ENCODE measurements at places on chromosomes 6 and 20.

GRCh38 chr6:135993361-135993760 is 141.9 kb downstream of the PDE7B start:
- DNase-seq = no peak

DNA sequence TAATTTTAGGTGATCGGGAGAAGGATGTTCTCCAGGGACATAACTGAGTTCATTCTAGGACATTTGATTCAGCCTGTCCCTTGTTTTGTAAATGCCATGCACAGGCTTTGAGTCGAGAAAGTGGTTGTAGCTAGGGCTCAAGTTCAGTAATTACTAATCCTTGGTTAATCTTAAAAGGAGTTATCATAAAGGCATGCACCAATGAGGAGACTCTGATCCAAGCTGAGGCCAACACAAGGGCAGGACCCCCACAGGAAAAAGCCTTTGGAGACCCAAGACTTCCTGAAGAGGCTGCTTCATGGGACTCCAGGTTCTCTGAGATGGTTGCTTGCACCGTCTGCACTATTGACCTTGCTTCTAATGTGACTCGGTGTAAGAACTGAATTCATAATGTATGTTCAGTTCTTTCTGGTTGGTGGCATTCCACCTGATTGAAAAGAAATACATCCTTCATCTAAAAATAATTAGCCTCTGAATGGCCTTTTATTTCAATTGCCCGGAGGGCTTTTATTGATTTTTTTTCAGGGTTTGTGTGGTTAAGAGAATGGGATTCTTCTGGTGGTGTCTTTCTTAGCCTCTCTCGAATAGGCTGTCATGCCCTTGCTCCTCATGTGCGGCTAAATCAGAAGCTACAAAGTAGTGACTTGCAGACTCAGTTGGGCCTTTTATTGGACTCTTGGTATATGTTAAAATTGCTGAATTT is 201.7 kb upstream of the PLCB4 start:
- no peak for DNase-seq

DNA sequence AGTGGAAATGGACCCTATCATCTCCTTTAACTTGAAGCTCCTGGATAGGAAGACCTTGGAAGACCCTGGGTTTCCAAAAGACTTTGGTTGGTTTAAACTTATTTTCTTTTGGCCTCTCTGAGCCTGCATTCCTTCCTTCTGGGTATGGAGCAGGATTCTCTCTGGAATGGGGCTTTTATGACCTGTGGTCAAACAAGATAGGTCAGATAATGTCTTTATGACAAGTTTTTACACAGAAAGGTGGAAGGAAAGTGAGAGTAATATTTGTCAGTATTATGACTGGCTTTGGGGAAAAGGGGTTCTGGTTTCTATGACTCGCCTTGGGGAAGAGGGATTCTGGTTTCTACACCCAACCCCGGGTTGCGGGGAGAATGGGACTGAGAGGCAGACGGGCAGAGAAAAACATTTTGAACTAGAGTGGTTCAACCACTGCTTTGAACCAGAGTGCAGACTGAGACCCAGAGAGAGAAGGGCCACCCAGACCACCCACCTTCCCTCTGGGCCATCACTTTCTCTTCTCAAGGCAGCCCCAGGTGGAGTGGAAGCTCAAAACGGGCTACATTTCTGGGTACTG is 37.6 kb upstream of the KCNK5 start:
- DNase-seq = no peak

GRCh38 chr6:42335896-42336295 is 115.8 kb downstream of the TRERF1 start:
- DNase-seq = no peak

GRCh38 chr6:148811459-148811858 is 64.6 kb downstream of the UST start:
- DNase-seq = no peak

DNA sequence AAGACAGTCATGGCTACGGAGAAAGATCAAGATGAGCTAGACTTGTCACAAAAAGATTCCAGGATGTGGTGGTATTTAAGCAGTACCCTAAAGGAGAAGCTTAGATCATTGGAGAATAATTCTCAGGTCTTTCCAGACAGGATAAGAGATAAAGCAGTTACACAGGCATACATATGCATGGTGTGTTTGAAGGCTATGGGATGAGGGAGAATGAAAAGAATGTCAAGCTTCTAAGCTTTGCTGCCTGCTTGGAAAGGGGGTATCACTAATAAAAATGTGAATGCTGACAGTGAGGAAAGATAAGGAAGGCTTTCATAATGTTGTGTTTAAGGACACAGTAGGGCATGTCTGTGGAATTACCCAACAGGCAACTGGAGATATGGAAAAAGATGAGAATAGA is 28.1 kb downstream of the RWDD2A start:
- no peak for DNase-seq

All from fibroblast of skin of left biceps (primary cell).